H9 (cell line): ENCODE measurements at places on chromosomes 12 and 14. TPM values are rescaled to one million over a fixed set of nuclear protein-coding genes. Genes with fewer than 3 reads are reported as not detected.

The IL31 gene
- total RNA-seq: not detected in 2 replicates

The SLC25A3 gene
- total RNA-seq: 673 and 682 TPM in 2 replicates

The FLVCR2 gene
- total RNA-seq: 6.1 and 7.1 TPM in 2 replicates

The CCDC196 gene
- total RNA-seq: not detected in 2 replicates

The ZNF10 gene
- 15.3 and 17.3 TPM in 2 replicates for total RNA-seq

The TESPA1 gene
- not detected in 2 replicates for total RNA-seq
